ENCODE measurements at places on chromosomes 6 and 20.

DNA sequence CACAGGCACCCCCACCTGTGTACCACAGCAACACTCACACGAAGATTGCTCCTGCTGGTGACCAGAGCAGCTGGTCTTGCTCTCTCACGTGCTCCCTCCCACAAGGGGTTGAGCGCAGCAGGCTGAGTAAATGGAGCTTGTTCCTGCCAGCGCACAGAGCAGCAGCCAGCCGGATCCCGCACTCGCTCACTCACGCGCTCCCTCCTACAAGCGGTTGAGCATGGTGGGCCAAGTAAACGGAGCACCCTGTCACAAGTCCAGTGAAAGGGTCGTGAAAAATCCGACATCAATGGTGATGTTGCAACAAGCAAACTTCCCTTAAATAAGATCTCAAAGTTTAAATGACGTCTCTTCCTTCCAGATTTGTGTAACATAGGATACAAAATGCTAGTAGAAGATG, 313.7 kb downstream of the FOXC1 start:
- DNase-seq, result no peak

GRCh38 chr6:35473075-35473849, 5.1 kb downstream of the RPL10A start:
- DNase-seq, result no peak

GRCh38 chr6:35203680-35204079, 10.1 kb upstream of the SCUBE3 start:
- DNase-seq, result no peak

DNA sequence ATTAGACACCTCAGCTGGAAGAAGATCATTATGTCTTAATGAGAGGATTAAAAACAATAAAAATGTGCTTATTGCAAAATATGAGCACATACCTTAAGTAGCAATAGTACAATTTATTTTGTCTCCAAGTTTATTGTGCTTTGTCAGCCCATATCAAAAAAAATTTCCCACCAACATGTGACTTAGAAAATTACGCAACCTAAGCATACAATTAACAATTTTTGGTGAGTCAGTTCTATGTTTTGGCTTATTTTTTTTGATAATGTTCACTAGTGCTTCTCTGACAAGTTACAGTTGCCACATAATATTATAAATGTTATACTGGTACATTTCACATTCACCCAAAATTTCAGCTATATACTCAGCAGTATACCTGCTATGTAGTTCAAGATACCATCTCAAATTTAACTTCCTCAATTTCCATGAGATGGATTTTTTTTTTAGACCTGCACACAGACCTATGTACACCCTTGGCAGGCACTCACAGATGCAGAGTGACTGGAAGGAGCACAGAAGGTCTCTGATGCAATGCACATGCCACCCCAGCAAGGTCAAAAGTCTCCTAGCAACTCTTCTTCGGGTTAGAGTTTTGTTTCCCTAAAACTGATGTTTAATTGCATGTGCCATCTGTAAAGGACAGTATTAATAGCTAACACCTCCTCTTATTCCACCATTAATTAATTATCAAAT, 112.4 kb downstream of the PRKN start:
- DNase-seq, result no peak

Data from activated CD4-positive, CD25-positive, alpha-beta regulatory T cell (primary cell).